GM23338 (cell line): ENCODE measurements at places on chromosomes 13 and 19. TPM values are rescaled to one million over a fixed set of nuclear protein-coding genes. Genes with fewer than 3 reads are reported as not detected.
A peak's percentile ranks its signal among the peaks of the same experiment; 100 is the strongest.

DNA sequence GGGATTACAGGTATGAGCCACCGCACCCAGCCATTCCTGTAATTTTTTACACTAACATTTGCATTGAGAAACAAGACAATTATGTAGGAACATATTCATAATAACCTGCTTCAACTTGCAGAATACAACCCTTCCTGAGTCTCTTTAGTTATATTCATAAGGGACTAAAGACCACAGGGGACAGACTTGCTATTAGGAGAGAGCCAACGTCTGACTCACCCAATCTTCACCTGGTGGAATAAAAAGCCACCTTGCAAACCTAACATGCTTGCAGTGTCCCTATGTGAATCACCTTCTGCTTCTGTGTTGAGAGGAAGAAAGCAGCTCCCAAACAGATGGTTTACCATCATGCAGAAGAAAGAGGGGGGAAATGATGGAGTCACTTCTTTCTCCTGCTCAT, 456.1 kb downstream of the PCDH9 start:
- H3K36me3 ChIP-seq = no peaks in the 10 kb centered on the region
- no peak overlapping the region for H3K4me3 ChIP-seq
- no peak for DNase-seq
- H3K27me3 ChIP-seq = no peaks in the 10 kb centered on the region
- H3K4me1 ChIP-seq = no peaks in the 10 kb centered on the region

CERS1 gene
- 11.1 and 11.7 TPM in 2 replicates for total RNA-seq

- no peak overlapping the region for H3K27ac ChIP-seq
- H3K4me3 ChIP-seq = peak overlapping the region; percentile 80
- no peaks in the 10 kb centered on the region for H3K36me3 ChIP-seq
- peaks cover 22% of the 10 kb centered on the region; the same call in 1 of the 2 replicates for H3K4me1 ChIP-seq
These were observed 1.0 kb upstream of the NAT14 start for GRCh38 chr19:55483706-55484592.

- H3K27ac ChIP-seq = no peak overlapping the region
- no peaks in the 10 kb centered on the region for H3K36me3 ChIP-seq
- no peaks in the 10 kb centered on the region for H3K4me1 ChIP-seq
- no peak overlapping the region for H3K4me3 ChIP-seq
These were observed 138.5 kb downstream of the ZAR1L start for GRCh38 chr13:32176696-32177095.

- no peaks in the 10 kb centered on the region for H3K4me1 ChIP-seq
- no peaks in the 10 kb centered on the region for H3K36me3 ChIP-seq
- no peaks in the 10 kb centered on the region for H3K27me3 ChIP-seq
- H3K27ac ChIP-seq = no peak overlapping the region
- DNase-seq = peak; percentile 43
- H3K4me3 ChIP-seq = no peak overlapping the region
These were observed 30.7 kb downstream of the ERICH6B start for GRCh38 chr13:45584816-45585215.

DNA sequence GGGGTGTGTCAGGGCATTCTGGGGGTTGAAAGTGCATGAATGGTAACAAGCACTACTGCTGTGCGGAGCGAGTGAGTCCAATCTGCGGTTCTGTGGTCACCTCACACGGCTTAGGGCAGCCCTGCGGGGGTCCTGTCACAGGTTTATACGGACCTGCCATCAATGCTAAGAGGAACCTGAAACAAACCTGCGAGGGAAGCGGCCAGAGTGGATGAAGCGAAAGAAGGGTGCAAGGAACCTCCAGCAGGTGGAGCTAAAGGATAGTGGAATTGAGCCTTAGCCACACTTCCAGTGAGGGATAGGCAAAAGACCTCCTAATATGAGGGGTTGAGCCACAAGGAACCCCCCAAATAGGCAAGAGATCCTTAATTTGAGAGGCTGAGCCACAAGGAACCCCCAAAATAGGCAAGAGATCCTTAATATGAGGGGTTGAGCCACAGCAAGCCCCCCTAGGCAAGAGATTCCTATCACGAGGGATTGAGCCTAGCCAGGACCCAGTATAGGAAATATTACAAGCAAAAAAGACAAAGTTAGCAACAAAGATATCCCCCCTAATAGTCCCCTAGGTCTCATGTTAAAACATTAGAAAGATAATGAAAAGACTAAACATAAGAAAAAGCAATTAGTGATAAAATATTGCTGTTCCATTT, 6.3 kb upstream of the ZNF69 start:
- DNase-seq = peak; percentile 89
- H3K4me3 ChIP-seq = no peak overlapping the region
- H3K4me1 ChIP-seq = no peaks in the 10 kb centered on the region
- H3K27ac ChIP-seq = no peak overlapping the region
- H3K36me3 ChIP-seq = no peaks in the 10 kb centered on the region

COX6B2 gene
- 2.7 and 2.9 TPM in 2 replicates for total RNA-seq

ZNF283 gene
- total RNA-seq = 8.7 and 12.0 TPM in 2 replicates

GRIN2D gene
- total RNA-seq = 16.5 and 20.0 TPM in 2 replicates

GRCh38 chr19:2476451-2477140, 669 bp downstream of the GADD45B start:
- no peaks in the 10 kb centered on the region for H3K36me3 ChIP-seq
- DNase-seq = peak; percentile 74
- H3K4me3 ChIP-seq = peak overlapping the region; percentile 99
- peaks cover 49% of the 10 kb centered on the region for H3K27me3 ChIP-seq
- H3K4me1 ChIP-seq = peaks cover 10% of the 10 kb centered on the region; the same call in 1 of the 2 replicates

DNA sequence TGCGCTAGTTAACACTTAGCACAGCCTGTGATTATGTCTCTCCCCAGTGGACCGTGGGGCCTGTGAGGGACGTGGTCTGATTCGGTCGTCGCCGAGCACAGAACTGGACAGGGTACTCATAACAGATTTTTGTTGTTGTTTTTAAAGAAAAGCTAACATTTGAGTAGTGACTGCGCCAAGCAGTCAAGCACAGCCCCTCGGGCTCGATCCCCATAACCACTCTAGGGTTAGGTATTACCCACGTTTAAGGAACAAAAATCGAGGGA, 805 bp upstream of the PTOV1 start:
- no peak for DNase-seq
- no peaks in the 10 kb centered on the region for H3K27me3 ChIP-seq
- 0 out of 2 replicates have a peak overlapping the region, but pooled peaks have one; percentile 24 for H3K27ac ChIP-seq
- no peaks in the 10 kb centered on the region; the same call in 1 of the 2 replicates for H3K36me3 ChIP-seq
- H3K4me1 ChIP-seq = peaks cover 21% of the 10 kb centered on the region

DNA sequence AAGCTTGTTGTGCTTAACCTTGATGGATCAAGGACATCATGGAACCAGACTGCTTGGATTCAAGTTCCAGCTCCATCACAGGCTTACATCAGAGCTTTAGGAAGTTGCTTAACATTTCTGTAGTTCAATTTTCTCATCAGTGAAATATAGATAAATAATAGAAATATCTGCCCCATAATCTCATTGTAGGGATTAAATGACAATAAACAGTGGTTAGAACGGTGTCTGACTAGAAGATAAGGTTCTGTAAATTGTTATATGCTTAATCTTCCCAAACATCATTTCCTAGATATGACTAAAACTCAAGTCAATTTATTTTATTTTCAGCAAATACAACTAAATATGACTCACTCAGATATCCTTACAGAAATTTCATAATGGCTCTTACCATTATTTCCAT, 83.5 kb downstream of the SLITRK1 start:
- no peaks in the 10 kb centered on the region for H3K27me3 ChIP-seq
- peaks cover 6% of the 10 kb centered on the region; the same call in 1 of the 2 replicates for H3K4me1 ChIP-seq
- H3K4me3 ChIP-seq = no peak overlapping the region
- DNase-seq = no peak

ZNF69 gene
- total RNA-seq = 42.3 and 60.4 TPM in 2 replicates

UBE2L5 gene
- not detected in 2 replicates for total RNA-seq

DNA sequence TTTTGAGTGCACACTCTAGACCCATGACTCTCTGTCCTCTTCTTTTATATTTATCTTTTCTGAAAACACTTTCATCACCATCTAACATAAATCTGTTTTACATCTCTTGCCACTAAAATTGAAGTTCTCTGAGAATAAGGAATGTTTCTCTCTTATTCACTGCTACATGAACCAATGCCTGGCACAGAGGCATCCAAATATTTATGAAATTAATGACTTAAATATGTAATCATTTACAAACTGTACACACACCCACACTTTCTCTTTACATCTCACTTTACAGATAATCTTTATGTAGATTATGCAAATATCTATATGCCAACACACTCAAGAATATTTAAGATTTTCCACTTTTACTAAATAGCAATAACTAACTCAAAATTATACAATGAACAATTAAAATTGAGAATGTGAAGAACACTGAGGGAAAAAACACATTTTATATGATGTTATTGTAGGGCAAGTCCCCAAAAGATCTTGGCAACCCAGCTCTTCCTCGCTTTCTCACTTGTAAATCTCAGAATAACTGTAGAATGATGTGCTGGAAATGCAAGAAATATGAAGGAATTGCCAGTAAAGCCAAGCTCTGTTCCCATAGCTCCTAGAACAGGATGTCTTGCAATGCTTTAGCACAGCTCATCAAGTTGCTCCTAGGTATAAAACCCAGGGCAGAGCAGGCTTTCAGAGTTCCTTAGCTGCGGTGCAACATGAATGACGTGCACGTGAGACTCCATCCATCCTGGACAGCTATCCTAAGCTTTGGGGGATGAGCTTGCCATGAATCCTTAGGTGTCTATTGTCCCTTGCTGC, 50.7 kb downstream of the UGGT2 start:
- DNase-seq = no peak
- H3K27ac ChIP-seq = peak overlapping the region; percentile 87
- peaks cover 54% of the 10 kb centered on the region for H3K4me1 ChIP-seq
- no peaks in the 10 kb centered on the region for H3K36me3 ChIP-seq
- no peak overlapping the region for H3K4me3 ChIP-seq

DNA sequence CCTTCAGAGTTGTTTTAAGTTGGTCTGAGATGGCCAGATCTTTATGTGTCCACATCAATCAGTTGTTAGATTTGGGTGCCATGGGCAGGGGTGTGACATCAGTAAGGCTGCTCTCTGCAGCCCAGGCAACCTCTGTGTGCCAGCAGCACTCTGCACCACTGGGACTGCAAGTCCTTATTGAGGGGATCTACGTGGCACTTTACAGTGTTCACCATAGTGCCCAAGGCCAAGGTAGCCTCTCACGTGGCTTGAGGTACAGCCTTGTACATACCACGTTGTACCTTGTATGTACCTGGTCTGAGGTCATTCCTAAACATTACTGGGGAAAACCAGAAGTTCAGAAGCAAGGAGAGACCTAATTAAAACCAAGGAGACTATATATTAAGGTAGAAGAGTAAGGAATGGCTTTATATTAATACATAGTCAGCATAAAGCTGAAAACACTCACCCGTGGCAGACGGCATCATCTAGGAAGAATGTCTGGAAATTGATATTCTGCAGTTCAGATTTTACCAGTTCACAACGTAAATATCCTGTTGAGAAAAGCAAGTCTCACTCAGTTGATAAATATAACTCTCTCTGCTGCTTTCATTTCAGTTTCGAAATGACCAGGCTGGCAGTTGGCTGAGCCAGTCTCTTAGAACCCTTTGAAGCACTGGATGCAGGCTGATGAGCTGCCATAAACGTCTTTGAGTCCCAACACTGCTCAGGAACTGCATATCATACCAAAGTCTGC, 128.8 kb downstream of the ZDHHC20 start:
- DNase-seq = no peak
- H3K4me1 ChIP-seq = peaks cover 35% of the 10 kb centered on the region
- H3K36me3 ChIP-seq = no peaks in the 10 kb centered on the region
- H3K4me3 ChIP-seq = no peak overlapping the region
- peaks cover 5% of the 10 kb centered on the region; the same call in 1 of the 2 replicates for H3K27me3 ChIP-seq

FFAR1 gene
- total RNA-seq = not detected in 2 replicates

DNA sequence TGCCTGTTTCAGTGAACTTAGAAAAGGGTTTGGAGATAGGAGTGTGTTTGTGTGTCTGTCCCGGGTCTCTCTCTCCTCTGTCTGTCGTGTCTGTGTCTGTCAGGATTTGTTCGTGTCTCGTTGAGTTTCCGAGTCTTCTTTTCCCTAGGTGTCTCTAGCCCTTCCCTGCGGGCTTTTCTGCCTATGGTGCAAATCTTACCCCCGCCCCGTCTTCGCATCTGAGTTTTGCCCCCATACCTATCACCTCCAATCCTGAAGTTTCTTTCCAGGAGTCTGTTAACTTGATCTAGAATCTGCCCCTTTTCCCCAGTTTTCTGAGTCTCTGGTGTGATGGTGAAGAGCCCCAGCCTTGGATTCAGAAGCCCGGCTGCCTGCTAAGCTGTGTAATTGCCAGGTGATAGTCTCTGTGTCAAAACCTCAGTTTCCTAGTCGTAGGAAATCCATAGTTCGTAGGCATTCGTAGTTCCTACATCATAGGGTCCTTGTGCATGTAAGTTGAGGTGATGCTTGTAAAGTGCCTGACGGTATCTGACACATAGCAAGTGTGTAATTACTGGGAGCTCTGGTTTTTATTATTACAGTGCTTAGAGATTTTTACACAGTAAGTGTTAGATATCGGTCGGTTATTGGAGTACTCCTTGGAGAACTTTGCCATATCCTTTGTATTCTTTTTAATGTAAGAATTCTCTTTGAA, 782 bp downstream of the EPN1 start:
- peak overlapping the region; percentile 39; the same call in 1 of the 2 replicates for H3K27ac ChIP-seq
- peaks cover 8% of the 10 kb centered on the region; the same call in 1 of the 2 replicates for H3K36me3 ChIP-seq
- no peaks in the 10 kb centered on the region for H3K27me3 ChIP-seq
- no peak for DNase-seq
- peaks cover 32% of the 10 kb centered on the region for H3K4me1 ChIP-seq

DNA sequence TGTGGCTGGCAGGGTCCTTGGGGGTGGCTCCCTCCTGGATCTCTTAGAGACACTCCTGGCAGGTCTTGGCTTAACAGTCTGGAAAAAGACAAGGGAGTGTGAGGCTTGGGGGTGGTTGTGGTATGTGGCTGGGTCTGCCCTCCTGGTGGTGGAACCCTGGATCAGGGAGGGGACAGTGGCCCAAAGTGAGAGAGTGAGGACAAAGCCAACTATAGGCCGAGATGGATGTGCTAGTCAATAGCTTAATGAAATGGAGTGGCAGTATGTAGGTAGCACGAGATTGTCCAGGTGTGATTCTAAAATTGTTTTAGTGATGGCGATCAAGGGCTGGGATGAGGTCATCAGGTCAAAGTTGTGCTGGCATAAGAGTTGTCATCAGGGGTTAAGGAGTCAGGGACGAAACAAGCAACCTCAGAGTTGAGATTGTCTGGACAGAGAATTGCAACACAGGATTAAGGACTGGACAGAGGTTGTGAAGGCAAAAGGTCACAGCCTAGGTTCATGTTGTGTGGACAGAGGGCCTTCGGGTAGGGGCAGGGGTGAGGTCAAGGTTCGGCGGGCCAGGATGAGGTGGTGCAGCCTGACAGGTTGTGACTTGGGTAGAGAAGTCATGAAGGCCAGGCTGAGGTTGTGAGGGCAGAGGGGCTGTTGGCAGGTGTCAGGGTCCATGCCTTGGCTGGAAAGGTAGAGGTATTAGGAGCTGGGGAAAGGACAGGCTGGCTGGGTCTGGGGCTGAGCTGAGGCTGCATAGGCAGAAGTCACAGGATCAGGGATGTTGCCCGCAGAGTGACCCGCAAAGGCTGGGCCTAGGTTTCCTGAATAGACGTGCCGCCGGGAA, 4.5 kb upstream of the RASAL3 start:
- H3K36me3 ChIP-seq = no peaks in the 10 kb centered on the region
- no peak for DNase-seq
- H3K27me3 ChIP-seq = peaks cover 55% of the 10 kb centered on the region
- H3K4me3 ChIP-seq = peak overlapping the region; percentile 71; the same call in 1 of the 2 replicates

GRCh38 chr13:45195421-45195820, 5.4 kb downstream of the KCTD4 start:
- no peak for DNase-seq
- no peak overlapping the region for H3K4me3 ChIP-seq
- no peaks in the 10 kb centered on the region for H3K36me3 ChIP-seq
- H3K27me3 ChIP-seq = no peaks in the 10 kb centered on the region
